Hepatocyte (in vitro differentiated cells): ENCODE measurements at places on chromosomes 1 and 21. TPM values are rescaled to one million over a fixed set of nuclear protein-coding genes. Genes with fewer than 3 reads are reported as not detected.

The TMEM82 gene
- 14.7 and 16.4 TPM in 2 replicates for polyA plus RNA-seq

DNA sequence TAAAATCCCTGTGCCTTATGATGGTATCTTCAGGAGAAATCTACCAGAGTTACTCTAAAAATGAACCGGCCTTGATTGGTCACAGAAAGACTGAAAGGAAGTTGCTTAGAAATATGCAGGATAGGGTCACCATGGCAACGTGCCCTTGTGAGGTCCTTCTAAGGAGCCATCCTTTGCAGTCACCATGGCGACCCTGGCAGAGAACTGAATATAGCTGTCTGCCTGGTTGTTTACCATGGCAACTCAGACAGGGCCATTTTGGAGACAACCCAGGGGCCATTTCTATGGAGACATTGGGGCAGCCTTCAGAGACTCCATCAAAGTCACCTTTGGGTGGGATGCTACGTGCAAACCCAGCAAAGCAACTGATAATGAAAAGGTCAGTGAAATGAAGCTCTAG is 43.0 kb downstream of the SNX7 start:
- peak; percentile 21 for DNase-seq

DNA sequence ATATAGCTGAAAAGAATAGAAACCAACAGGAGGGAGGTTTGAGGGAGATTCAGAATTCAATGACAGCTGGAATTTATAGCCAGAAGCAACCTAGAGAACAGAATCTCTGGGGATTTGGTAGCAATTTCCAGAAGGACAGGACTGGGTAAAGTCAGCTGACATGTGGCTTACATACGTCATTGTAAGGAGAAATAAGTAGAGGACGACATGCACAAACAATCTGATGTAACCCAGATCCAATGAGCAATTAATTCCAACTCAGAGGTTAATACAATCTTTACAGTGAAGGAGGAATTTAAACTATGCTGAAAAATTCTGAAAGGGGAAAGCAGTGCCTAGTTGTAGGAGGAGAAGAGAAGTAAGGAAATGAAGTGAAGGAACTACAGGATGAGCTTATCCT is 383.9 kb downstream of the PTBP2 start:
- DNase-seq: no peak

The RUNX3 gene
- polyA plus RNA-seq: 0.16 and 0.67 TPM in 2 replicates

GRCh38 chr1:159505676-159506075 is 30.1 kb downstream of the OR10J5 start:
- DNase-seq: no peak

DNA sequence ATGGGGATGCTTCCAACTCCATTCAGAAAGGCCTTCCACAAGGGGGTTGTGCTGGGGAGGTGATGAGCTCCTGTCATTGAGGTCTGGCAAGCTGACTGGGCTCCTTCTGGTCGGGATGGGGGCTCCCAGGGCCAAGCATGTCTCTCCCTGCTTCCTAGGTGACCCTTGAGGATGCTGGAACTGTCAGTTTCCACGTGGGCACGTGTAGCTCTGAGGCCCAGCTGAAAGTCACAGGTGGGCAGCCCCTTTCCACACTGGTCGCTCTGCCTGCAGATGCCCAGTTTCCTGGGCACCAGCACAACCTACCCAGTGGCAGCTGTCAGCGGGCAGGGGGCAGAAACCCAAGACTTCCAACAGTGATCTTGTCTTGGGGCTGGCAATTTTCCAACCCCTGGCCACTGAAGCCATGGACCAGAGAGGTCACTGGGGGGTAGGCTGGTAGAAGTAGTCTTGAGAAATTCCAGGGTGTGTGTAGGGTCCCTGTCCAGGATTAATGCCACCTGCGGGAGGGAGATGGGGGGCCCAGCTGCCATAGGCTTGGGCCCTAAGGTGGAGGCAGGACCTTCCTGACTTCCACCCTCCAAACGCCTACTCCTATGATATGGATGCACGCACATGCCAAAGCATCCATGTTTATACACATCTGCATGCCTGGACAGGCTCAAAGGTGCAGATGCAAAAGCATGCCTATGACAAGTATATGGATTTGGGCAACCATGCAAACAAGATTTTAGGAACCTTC is 97.1 kb downstream of the TRIM11 start:
- DNase-seq: no peak

The CCDC185 gene
- polyA plus RNA-seq: not detected in 2 replicates

- DNase-seq: no peak
Observed at GRCh38 chr1:17012775-17013490, 1.2 kb upstream of the ATP13A2 start.

GRCh38 chr1:158126425-158126824 is 54.3 kb upstream of the CD1D start:
- no peak for DNase-seq

The NPHP4 gene
- 5.6 and 6.7 TPM in 2 replicates for polyA plus RNA-seq

GRCh38 chr1:209587789-209588188 is 4.3 kb downstream of the CAMK1G start:
- peak; percentile 19 for DNase-seq

- no peak for DNase-seq
Observed at GRCh38 chr1:157431751-157432150, 120.6 kb downstream of the FCRL5 start.
